HS-5 (cell line): ENCODE measurements at places on chromosomes 16 and 17.

DNA sequence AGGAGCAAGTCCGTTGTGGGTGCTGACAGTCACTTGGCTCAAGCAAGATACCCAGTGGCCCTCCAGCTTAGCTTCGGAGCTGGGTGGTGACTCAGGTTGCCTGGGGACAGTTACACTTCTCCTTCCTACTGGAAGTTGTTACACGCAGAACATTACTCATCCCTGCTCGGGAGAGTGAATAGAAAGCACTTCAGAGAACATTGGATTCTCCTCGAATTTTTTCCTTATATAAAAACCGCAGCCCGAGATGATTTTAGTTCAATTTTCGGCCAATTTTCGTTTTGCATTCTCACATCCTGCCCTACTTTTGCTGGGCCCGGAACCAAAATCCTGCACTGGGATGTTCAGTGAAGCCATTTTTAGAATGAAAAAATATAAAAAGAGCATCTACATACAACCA lies 99.7 kb downstream of the ELAC2 start:
- no peak for DNase-seq

DNA sequence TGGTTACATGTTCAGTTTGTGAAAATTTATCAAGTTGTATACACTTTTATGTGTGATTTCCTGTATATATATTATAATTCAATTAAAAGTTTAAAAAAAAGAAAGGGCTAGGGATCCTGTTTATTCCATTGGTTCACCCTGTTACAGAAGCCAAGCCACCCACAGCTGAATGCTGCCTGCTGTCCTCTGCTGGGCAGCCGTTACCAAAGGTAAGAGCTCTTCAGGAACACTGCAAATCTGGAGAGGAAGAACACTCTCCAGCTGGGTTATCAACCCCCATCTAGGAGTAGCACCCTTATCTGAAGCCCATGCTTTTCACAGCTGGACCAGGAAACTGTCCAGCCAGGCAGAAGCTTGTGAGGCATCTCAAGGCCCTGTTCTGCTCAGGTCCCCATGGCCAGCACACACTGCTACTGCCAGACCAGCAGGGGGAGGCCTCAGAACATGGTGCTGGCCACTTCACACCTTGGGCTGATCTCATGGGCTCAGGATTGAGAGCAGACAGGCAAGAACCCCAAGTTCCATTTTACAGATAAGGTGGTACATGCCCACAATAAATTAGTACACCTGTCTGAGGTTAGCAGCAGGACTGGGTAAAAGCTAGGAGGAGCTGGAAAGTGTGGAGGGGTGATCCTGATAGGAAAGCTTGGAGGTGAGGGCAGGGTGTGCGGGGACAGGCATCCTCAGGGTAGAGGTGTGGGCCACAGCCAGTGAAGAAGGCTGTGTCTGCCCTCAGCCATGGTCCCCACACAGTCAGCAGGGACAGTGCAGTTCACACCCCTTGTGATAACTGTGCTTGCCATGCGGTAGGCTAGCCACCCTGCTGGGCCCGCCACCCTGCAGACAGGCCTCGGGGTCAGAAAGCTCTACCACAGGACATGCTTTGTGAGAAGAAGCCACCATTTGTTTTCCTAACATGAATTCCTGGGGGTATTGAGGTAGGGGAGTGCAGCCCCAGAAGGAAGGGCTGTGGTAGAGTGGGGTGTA lies 54.3 kb upstream of the SREBF1 start:
- DNase-seq = no peak

DNA sequence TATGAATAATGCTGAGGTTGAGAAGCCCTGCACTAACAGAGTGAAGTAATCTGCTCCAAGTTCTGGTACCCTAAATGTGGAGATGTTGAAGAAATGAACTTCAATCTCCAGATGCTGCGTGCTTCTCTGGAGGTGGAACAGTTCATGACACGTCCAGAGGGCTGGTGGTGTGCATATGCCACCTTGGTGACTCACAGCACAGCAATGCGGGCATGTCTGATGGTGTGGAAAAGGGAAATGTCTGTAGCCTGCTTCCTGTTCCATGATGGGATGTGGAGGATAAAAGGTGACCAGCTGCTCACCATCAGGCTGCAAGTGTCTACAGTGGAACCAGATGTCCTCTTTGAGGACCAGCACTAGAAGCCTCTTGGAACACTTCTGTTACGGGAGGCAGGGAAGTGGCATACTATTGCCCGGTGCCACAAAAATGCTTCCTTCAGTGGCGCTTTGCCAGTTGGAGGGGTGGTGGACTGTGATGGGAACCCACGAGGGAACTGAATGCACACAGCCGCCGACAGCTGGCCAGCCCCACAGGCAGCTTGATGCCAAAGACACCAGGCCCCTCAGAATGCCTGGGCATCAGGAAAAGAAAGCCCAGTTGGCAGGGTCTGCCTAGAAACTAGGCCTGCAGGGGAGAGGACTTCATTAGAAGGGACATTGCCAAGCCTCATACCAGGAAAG lies 19.9 kb downstream of the SNX11 start:
- peak; percentile 46 for DNase-seq

GRCh38 chr16:8110572-8111514 lies 479.5 kb downstream of the TMEM114 start:
- DNase-seq = no peak

- DNase-seq = no peak
Measured at GRCh38 chr16:51577621-51578303, 426.7 kb upstream of the SALL1 start.
